ENCODE measurements at places on chromosomes 12 and 14.

GRCh38 chr14:35336494-35337268 lies 44.5 kb downstream of the PSMA6 start:
- DNase-seq: no peak

- DNase-seq: peak; percentile 34
Measured at GRCh38 chr12:67698672-67699581, 50.4 kb downstream of the DYRK2 start.

DNA sequence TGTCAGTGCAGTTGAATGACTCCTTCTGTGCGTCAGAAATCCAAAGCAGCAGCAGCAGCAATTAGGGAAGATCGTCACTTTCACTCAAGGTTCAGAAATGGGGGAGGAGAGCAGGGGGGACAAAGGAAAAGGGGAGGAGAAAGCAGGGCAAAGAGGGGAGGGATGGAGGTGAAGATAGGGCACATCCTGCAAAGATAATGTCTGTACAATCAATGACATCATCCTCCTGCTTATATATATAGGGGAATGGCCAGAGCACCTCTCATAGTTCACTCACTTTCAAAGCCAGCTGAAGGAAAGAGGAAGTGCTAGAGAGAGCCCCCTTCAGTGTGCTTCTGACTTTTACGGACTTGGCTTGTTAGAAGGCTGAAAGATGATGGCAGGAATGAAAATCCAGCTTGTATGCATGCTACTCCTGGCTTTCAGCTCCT lies at the start of gene NTS:
TSS of gene NTS (plus strand) at position 265 of the 431 bp plus-strand sequence. CDS start at position 374, 109 bp downstream.
- DNase-seq: no peak

- peak; percentile 21 for DNase-seq
Measured at GRCh38 chr12:12582895-12583303, 20.2 kb upstream of the DUSP16 start.

- DNase-seq: no peak
Measured at GRCh38 chr14:80537626-80538025, 326.3 kb upstream of the DIO2 start.
